Activated CD4-positive, alpha-beta T cell treated with anti-CD3 and anti-CD28 coated beads, Interleukin-2, amount 10 ng/mL, durations not matched to agents 7 days and 5 days (primary cell): ENCODE measurements at places on chromosomes 1 and 21. TPM values are rescaled to one million over a fixed set of nuclear protein-coding genes. Genes with fewer than 3 reads are reported as not detected.

- H3K27ac ChIP-seq: no peak overlapping the region
- DNase-seq: no peak
- no peaks in the 10 kb centered on the region for H3K36me3 ChIP-seq
- H3K4me1 ChIP-seq: no peaks in the 10 kb centered on the region
- no peaks in the 10 kb centered on the region for H3K27me3 ChIP-seq
- no peak overlapping the region for H3K4me3 ChIP-seq
These were observed 77.8 kb downstream of the SLC44A5 start for GRCh38 chr1:75533085-75533484.

The SLC6A17 gene
- not detected for total RNA-seq

The RGSL1 gene
- total RNA-seq: not detected

- H3K4me3 ChIP-seq: no peak overlapping the region
- H3K27me3 ChIP-seq: no peaks in the 10 kb centered on the region
- peaks cover 10% of the 10 kb centered on the region for H3K4me1 ChIP-seq
- H3K36me3 ChIP-seq: peaks cover 12% of the 10 kb centered on the region
- DNase-seq: no peak
- H3K27ac ChIP-seq: no peak overlapping the region
These were observed 26.7 kb upstream of the NBL1 start for GRCh38 chr1:19617376-19617775.

The ST6GALNAC3 gene
- total RNA-seq: 0.25 TPM

DNA sequence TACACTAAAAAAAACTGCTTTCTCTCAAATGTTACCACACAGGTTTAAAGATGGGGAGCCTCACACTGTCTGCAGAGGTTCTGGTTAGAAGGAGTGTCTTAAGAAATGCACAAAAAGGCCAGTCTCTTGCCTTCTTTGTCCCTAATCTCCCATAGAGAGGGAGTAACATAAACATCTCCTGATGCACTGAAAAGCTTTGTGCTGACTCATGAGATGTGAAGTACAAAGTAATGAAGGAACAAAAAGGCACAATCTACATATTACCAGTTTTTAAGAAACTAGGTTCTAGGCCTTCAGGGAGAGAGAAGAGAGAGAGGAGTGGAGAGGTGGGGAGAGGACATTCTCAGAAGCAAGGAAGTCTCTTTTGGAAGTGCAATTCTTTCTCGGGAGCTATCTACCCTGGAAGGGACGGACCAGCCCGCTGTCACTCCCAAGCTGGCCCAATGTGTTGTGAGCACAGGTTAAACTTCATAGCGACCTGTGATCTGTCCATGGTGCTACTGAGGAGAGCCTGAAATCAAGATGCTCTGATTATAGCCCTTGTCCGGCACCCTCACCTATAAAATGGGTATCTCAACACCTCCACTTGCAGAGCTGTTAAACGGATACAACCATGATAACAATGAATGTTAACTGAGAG is 458.1 kb downstream of the DISC1 start:
- no peak overlapping the region for H3K27ac ChIP-seq
- no peak overlapping the region for H3K4me3 ChIP-seq
- H3K4me1 ChIP-seq: no peaks in the 10 kb centered on the region
- H3K36me3 ChIP-seq: no peaks in the 10 kb centered on the region
- H3K27me3 ChIP-seq: no peaks in the 10 kb centered on the region
- DNase-seq: no peak

DNA sequence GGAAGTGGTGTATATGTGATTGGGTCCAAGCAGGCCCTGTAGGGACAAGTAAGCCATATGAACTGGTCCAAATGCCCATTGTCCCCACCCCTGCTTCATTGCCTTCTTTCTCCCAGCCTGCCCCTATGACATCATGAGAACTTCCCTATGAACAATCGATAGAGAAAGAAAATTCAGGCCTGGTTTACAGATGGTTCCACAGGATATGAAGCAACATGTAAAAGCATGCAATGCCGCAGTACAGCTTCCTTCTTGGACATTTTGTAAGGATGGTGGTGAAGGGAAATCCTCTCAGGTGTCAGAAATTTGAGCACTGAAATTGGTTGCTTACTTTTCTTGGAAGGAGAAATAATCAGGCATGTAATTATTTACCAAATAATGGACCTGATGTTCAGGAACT is 581.7 kb downstream of the MRPL39 start:
- no peaks in the 10 kb centered on the region for H3K36me3 ChIP-seq
- no peaks in the 10 kb centered on the region for H3K27me3 ChIP-seq
- H3K4me1 ChIP-seq: no peaks in the 10 kb centered on the region
- H3K27ac ChIP-seq: no peak overlapping the region
